ENCODE measurements at places on chromosomes 6 and 20. TPM values are rescaled to one million over a fixed set of nuclear protein-coding genes. Genes with fewer than 3 reads are reported as not detected.

GRCh38 chr6:1908784-1909183, 299.1 kb downstream of the FOXC1 start:
- DNase-seq, result peak; percentile 28

- DNase-seq, result no peak
These were observed 4.3 kb upstream of the SYNDIG1 start for GRCh38 chr20:24465159-24465558.

DNA sequence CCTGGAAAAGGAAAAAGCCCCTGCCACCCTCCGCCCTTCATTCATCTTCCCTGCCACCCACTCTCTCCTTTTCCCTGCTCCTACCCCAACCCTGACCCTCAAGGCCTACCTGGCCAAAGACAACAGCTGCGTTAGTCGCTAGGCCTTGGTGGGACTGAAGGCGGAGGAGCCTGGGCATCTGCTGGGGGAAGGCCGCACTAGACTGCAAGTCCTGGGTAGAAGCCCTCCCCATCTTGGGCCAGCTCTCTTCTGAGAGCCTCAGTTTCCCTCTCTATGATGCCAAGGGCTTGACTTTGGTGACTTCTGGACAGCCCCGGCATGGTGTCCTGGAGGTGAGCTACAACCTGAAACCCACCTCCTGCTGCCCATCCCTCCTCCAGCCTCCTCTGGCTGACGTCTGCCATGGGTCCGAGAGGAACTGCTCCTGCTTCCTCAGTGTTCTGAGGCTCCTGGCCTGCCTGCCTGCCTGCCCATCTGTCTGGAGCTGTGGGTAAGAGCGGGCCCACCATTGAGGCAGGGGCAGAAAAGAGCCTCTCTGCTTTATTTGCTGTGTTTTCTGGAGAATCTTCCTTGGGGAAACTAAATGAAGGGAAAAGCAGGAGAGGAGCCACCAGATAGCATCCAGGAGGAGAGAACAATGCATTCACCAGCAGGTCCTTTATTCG, 7.5 kb upstream of the FOXC1 start:
- no peak for DNase-seq

GRCh38 chr6:149231778-149232177, 85.7 kb upstream of the TAB2 start:
- DNase-seq, result no peak

DNA sequence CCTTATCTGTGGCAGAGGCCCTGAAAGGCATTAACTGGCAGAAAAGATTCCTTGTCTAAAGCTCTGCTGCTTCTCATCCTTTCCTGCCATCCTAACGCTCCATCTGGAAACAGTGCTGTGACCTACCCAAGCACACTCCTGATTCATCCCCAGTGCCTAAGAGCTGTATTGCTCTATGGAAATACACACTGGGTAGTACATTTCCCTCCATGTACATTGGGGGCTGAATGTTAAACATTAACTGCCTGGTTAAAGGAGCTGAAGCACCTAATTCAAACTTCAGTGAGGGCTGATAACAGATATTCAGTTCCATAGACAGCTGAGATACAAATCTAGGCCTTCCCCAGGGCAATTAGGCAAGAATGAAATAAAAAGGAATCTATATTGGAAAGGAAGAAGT, 36.7 kb upstream of the GMPR start:
- DNase-seq, result no peak

VPS52 gene
- total RNA-seq, result 23.2 TPM

- DNase-seq, result no peak
These were observed 898.0 kb upstream of the EYS start for GRCh38 chr6:66605011-66605410.

GRCh38 chr6:116666869-116667268, 1.7 kb downstream of the ZUP1 start:
- no peak for DNase-seq

- DNase-seq, result no peak
These were observed 20.5 kb upstream of the ASCC3 start for GRCh38 chr6:100901582-100901981.

DNA sequence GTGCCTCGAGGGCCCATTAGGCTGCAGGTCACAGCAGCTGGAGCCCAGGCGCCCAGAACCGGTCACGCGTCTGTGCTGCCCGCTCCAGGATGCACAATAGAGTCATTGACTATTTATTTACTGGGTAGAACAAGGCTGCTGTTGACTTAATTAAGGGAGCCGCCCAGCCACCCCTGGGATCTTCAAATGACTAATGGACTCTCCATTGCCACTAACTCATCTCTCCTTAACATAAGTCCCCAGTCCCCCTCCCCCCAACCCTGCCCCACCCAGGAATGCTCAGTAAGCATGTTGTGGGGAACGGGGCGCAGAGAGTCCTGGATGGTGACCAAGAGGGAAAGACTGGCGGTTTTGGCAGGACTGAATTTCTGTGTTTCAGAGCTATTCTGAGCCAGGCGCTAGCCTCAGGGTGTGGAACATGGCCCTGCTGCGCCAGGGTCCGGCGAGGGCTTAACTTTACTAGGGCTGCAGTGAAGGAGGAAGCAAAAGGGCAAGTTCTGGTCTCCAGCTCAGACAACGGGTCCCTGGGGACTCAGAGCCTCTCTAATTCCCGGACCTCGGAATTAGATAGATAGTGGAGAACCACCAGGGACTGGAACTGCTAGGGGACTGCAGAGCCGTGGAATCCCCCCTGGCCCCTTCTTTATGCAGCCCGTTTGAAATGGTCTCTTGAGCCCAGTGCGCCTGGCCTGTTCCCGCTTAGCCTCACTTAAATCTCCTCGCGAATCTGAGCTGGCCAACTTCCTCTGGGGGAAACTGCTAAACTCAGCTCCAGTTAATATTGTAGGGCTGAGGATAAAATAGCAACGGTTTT, 1.5 kb upstream of the GRIK2 start:
- peak; percentile 11 for DNase-seq

GRCh38 chr6:167760979-167761793, 65.5 kb upstream of the AFDN start:
- no peak for DNase-seq

- DNase-seq, result no peak
These were observed 135.6 kb upstream of the PTPN1 start for GRCh38 chr20:50374541-50375078.

- DNase-seq, result peak; percentile 82
These were observed 37.3 kb upstream of the BTN3A2 start for GRCh38 chr6:26327450-26328264.

EDN1 gene
- 24.0 TPM for total RNA-seq

DNA sequence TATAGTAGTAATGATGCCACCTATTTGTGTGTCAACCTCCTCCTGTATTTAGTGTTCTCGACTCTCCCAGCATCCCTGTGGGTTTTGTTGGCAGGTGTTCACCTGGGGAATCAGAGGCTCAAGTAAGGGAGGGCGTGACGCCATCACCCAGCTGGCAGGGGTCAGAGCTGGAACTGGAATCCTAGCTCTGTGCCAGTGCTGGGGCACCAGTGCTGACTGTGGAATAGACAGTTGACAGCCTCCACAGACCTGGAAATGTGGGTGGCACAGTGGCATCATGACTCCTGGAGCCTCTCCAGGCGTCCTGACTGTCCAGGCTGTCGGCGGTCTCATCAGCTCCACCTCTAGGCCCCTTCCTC, 102.8 kb downstream of the SYCP2 start:
- no peak for DNase-seq

GRCh38 chr6:83921315-83921714, 61.8 kb downstream of the CYB5R4 start:
- DNase-seq, result no peak

GRCh38 chr20:16848061-16848460, 99.9 kb downstream of the OTOR start:
- no peak for DNase-seq

GRCh38 chr20:15446373-15446772, 1109.0 kb upstream of the FLRT3 start:
- DNase-seq, result peak; percentile 33

- peak; percentile 57 for DNase-seq
These were observed 46.7 kb downstream of the TRERF1 start for GRCh38 chr6:42405021-42405420.

DNA sequence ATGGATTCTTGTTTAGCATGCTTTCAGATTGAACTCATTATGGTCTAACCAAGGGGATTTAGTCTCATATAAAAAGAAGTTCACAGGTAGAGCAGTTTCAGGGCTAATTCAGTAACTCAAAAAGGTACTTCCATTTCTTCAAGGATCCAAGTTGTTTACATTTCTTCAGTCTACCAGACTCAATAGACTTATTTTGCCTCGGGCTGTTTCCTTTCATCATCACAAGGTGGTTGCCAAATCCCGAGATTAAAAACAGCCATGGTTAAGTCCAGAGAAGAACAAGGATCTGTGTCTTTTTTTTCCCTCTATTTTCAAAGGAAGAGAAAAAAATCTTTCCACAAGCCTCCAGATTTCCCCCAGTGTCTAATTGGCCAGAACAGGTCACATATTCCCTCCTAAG, 69.8 kb upstream of the SNX9 start:
- no peak for DNase-seq

DNA sequence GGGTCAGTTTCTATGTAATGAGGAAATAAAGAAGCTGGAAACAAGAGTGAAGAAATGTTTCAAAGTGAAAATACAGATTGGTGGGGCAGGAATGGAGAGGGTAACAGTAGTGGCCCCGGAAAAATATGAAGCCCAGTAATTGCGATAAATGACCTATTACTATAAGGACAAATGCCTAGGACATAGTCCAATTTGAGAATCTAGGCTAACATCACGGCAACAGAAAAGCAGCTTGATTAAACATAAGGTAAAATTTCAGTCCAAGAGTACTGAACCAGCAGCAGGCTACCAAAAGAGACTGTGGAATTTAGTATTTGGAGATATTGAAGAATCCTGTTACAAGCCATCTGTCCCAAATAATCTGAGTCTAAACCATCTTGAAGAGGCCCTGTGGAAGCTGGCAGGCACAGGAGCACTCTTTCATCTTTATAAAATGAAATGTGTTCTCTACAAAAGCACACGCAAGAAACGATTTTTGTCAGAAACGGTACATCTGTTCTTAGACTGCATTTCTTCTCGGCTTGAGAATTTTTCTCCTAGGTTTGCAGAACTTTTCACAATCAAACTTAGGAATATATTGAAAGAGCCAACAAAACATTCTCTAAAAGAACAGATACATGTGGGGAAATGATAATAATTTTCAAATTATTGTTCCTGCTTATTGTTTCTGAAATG, 49.3 kb downstream of the ELOVL5 start:
- no peak for DNase-seq

SLC13A3 gene
- not detected for total RNA-seq

DNA sequence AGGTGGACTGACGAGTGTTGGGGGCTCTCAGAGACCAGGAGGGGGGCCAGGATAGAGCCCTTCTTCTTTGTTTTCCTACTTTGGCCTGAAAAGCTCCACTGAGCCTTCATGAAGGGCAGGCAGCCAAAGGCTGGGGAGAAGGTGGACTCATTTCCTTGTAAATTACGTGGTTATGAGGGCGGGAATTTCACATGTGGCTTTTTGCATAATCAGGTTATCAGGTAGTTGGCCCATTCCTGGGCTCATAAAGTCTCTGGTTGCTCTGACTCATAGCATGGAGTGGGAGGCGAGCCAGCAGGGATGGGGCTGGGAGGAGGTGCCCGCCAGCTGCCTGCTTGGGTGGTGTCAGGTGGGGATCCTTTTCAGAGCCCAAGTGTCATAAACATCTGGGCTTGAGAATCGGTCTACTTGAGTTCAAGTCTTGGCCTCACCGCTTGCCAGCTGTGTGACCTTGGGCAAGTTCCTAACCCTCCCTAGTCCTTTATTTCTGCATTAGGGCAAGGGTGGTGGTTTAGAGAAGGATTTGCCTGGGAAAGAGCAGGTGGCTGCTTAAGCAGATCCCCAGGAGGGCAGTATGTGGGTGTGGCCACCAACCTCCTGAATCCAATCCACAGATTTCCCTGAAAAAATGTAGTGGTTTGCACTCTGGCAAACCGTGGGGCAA, 26.5 kb upstream of the RNF24 start:
- peak; percentile 99 for DNase-seq

DNA sequence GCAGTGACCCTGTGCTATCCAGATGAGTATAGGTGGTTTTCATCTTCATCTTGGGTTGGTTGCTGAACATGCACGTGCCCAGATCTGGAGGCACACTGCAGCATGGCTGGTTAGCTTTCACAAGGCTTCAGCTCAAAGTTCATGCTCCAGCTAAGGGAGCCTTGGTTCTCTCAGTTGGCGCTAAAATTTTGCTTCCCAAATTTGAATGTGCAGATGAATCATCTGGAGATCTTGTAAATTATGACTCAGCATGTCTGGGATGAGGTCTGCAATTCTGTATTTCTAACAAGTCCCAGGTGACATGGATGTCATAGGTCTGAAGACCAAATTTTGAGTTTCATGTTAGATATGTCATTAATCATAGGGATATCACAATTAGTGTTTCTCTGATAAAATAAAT, 230.8 kb downstream of the FOXA2 start:
- DNase-seq, result no peak

- no peak for DNase-seq
These were observed 5.9 kb downstream of the WRNIP1 start for GRCh38 chr6:2771079-2771478.

- no peak for DNase-seq
These were observed 43.4 kb downstream of the NHSL1 start for GRCh38 chr6:138455746-138456400.

- no peak for DNase-seq
These were observed 601 bp upstream of the ATRN start for GRCh38 chr20:3470208-3470626.

- no peak for DNase-seq
These were observed 536.9 kb downstream of the HACE1 start for GRCh38 chr6:104322841-104323240.
